ENCODE measurements at places on chromosomes 7 and 10.

GRCh38 chr10:85609509-85609908 is 757.1 kb downstream of the GRID1 start:
- no peak overlapping the region for H3K4me3 ChIP-seq
- H3K4me1 ChIP-seq: peaks cover 26% of the 10 kb centered on the region
- DNase-seq: no peak

DNA sequence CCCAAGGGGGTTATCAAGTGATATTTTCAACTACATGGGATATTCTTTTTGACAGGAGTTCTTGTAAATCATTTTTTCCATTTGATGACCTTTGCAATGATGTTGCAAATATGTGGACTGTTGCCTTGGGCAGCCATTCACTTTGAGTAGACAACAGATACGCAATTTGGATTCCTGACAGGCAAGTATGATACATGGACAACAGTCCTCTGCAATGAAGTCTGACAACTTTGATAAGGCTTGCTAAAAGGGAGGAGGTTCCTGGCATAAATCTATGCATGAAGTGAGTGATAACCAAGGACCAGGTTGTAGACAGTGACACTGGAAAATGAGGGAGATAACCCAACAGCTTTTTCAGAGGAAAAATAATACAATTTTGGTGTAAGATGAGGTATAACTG is 17.7 kb downstream of the LRRD1 start:
- no peak for DNase-seq
- H3K4me1 ChIP-seq: peaks cover 5% of the 10 kb centered on the region
- H3K27ac ChIP-seq: no peak overlapping the region

DNA sequence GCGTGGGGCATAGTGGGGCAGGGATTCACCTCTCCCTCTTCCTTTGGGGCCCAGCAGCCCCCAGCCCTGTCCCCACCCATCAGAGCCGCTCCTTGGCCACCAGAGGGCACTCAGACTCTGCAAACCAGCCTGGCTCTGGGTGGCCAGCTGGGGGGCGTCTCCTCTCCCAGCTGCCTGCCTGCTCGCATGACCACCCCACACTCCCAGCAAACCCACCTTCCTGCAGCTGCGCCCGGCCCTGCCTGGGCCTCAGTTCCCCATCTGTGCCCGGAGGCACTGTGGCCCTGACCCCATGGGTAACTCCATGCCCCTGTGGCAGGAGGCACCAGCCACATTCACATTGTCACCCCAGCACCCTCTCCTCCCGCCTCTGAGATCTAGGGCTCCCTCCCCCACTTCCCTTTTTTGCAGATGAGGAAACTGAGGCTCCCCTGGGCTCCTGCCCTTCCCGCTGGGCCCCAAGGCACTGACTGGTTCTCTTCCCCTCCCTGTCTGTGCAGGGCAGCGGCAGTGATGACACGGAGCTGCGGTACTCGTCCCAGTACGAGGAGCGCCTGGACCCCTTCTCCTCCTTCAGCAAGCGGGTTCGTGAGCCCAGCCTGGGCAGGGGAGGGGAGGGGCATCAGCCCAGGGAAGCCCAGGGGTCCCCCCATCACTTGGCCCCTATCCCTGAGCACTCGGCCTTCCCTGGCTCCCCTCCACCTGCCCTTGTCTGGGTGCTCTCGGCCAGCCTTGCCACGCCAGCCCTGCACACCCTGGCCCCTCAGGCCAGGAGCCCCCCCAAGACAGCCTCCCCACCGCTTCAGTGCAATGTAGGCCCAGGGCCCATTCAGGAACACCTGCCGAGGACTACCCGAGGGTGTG is 6.9 kb upstream of the SH2B2 start:
- no peaks in the 10 kb centered on the region for H3K36me3 ChIP-seq
- H3K27me3 ChIP-seq: peaks cover 9% of the 10 kb centered on the region
- no peak overlapping the region for H3K27ac ChIP-seq
- DNase-seq: peak; percentile 69

DNA sequence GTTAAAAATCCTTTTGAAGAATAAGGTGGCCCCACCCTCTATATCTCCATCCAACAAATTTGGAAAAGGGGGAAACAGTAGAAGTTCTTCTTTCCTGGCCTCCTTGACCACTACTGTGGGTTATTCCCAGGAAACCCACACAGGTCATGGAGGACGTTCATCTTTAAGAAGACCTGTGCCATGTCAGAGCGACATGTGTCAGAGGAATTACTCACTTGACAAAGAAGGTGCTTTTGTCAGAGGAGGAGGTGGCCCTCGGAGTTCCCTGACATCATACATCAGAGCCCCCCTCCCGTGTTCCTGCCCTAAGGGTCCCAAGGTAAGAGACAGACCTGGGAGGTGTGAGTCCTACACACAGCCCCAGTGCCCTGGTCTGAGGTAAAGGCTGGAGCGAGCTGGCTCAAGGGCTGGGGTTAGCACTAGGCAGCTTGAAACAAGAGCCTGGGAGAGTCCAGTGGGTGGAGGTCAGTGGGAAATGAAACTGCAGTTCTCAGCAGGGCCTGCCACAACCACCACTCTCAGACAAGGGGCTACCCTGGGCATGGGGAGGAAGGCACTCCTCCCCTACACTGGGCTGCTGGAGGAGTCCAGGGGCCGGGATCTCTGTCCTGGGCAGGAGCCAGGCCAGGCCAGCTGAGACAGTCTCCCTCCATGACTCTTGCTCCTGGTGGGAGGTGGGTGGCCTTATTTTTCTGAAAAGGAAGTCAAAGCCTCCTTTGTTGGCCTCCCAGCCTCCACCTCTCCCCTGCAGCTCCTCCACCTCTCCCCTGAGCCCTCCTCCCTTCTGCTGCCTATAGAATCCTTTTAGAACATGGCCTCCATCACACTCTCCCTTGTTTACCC is 21.8 kb upstream of the ZMIZ1 start:
- H3K27ac ChIP-seq: peak overlapping the region; percentile 94
- H3K36me3 ChIP-seq: no peaks in the 10 kb centered on the region
- no peak for DNase-seq
- H3K27me3 ChIP-seq: peaks cover 3% of the 10 kb centered on the region
- H3K4me1 ChIP-seq: peaks cover 28% of the 10 kb centered on the region

GRCh38 chr7:88256906-88257305 is 37.1 kb upstream of the SRI start:
- peaks cover 2% of the 10 kb centered on the region for H3K27me3 ChIP-seq
- H3K4me3 ChIP-seq: no peak overlapping the region
- no peak for DNase-seq
- no peak overlapping the region for H3K27ac ChIP-seq
- no peaks in the 10 kb centered on the region for H3K4me1 ChIP-seq
- H3K36me3 ChIP-seq: no peaks in the 10 kb centered on the region

- no peak for DNase-seq
- no peaks in the 10 kb centered on the region for H3K4me1 ChIP-seq
- no peaks in the 10 kb centered on the region for H3K36me3 ChIP-seq
- peaks cover 9% of the 10 kb centered on the region for H3K27me3 ChIP-seq
- no peak overlapping the region for H3K27ac ChIP-seq
Observed at GRCh38 chr7:121561717-121562116, 165.6 kb upstream of the FAM3C start.

GRCh38 chr7:14908697-14909096 is 6.1 kb upstream of the DGKB start:
- H3K4me1 ChIP-seq: no peaks in the 10 kb centered on the region
- H3K36me3 ChIP-seq: no peaks in the 10 kb centered on the region
- H3K27ac ChIP-seq: no peak overlapping the region

DNA sequence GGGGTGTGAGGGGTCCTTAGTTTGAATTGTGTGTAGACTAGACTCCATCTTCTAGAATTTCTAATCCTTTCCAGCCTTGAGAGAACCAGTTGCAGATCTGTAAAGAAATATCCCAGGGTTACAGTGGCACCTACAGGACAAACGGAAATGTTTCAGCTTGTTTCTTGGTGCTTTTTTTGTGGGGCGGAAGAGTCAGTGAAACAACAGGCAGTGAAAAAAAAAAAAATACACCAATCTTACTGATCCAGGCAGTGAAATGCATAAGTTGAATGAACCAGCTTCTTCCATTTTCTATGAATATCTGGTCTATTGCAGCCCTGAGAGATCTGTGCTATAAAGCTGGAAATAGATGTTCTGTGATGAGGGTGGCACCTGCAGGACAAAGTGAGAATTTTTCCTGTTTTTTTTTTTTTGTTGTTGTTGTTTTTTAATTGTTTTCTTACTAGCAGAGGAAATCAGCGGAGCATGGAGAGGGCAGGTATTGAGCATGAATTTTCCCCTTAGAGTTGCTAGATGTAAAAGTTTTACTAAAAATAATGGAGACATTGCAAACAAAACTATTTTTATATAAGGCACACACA is 81.9 kb upstream of the DYNC1I1 start:
- no peak overlapping the region for H3K4me3 ChIP-seq
- no peaks in the 10 kb centered on the region for H3K36me3 ChIP-seq
- H3K27ac ChIP-seq: no peak overlapping the region
- peaks cover 4% of the 10 kb centered on the region for H3K4me1 ChIP-seq
- no peaks in the 10 kb centered on the region for H3K27me3 ChIP-seq

DNA sequence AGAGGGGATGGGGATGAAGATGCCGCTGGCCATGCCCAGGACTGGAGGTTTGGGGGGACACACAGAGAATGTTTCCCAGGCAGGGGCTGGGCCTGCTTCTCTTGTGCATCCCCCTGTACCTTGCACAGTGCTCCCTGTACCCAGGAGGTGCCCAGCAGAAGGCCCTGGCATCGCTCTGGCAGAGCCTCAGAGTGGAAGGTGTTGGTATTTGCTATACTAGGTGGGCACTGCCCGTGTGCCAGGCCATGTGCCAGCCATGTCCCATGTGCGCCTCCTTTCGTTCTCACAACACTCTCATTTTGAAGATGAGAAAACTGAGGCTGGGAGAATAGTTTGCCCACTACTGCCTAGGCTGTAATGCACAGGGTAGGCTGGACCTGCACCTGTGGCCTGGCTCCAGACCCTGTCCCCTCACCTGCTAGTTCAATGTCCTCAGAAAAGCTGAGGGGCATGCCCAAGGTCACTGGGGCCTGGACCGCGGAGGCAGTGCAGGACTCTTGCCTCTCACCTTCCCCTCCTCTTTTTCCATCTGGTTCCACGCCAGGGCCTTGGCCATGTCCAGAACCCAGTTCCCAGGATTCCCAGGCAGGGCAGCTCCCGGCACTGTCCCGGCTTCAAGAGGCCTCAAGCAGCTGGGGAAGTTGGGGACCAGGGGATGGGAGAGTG is 64.7 kb downstream of the GOLGA7B start:
- no peak overlapping the region for H3K4me3 ChIP-seq
- H3K4me1 ChIP-seq: no peaks in the 10 kb centered on the region
- DNase-seq: no peak
- H3K36me3 ChIP-seq: no peaks in the 10 kb centered on the region
- peaks cover 24% of the 10 kb centered on the region for H3K27me3 ChIP-seq

GRCh38 chr7:27826357-27826756 is 86.4 kb downstream of the TAX1BP1 start:
- no peak overlapping the region for H3K4me3 ChIP-seq
- DNase-seq: no peak
- H3K27me3 ChIP-seq: no peaks in the 10 kb centered on the region
- no peak overlapping the region for H3K27ac ChIP-seq
- no peaks in the 10 kb centered on the region for H3K4me1 ChIP-seq

DNA sequence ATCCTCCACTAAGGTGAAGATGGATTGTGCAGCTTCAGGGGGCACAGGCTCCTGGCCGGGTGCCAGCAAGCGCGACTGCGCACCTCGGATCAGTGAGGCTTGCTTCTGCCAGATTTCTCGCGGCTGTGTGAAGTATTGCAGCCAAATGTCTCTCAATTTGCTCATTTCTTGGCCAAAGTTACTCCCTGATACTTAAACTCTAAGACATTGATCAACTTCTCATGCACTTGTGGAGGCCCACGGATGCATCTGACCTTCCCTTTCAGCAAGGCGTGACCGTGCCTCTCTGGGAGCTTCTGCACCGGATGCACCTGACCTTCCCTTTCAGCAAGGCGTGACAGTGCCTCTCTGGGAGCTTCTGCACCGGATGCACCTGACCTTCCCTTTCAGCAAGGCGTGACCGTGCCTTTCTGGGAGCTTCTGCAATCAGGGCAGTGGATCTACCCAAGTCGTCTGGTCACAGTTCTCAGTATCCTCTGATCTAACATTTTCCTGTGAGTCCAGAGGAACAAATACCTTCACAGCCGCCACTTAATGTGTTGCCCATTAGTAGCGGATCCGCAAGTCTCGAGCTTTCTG is 248.3 kb downstream of the ADARB2 start:
- no peaks in the 10 kb centered on the region for H3K27me3 ChIP-seq
- H3K4me3 ChIP-seq: no peak overlapping the region
- no peaks in the 10 kb centered on the region for H3K4me1 ChIP-seq
- no peak for DNase-seq
- H3K36me3 ChIP-seq: no peaks in the 10 kb centered on the region

Measured in activated CD8-positive, alpha-beta memory T cell treated with anti-CD3 and anti-CD28 coated beads, Interleukin-2, amount 10 ng/mL, durations not matched to agents 7 days and 5 days (primary cell).